Pons (tissue), 1 donor: ENCODE measurements at places on chromosomes 16 and 17.
A peak's percentile ranks its signal among the peaks of the same experiment; 100 is the strongest.

GRCh38 chr17:78044280-78044835 lies 84.2 kb downstream of the TMC6 start:
- peak; percentile 39 for DNase-seq

- peak; percentile 85 for DNase-seq
Measured at GRCh38 chr16:48318630-48319029, 66.6 kb downstream of the SIAH1 start.

DNA sequence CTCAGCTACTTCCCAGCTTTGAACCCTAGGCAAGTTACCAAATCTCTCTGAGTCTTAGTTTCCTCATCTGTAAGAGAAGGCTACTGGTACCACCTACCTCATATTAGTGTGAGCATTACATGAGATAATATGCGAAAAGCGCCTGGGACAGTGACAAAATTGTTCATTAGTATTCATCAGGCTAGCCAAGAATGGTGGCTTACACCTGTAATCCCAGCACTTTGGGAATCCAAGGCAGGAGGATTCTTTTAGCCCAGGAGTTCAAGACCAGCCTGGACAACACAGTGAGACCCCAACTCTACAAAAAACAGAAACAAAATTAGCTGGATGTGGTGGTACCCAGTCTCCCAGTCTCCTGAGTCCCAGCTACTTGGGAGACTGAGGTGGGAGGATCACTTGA lies 3.3 kb downstream of the PLCD3 start:
- DNase-seq, result no peak

DNA sequence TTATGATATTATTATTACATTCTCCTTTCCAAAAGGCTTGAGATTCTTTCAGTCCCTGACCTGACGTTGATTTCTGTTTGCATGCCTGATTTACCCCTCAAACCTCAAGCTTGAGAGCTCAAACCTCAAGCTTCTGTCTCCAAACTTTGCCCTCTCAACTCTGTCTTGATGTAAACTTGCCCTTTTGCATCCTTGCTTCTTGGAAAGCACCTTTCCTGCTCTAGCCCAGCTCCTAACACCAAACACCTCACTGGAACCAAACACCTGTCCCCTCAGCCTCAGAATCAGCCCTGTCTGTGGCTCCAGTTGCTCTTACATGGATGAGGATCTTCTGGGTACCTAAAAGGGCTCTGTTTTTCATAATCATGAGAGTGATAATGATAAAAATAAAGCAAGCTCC lies 109.2 kb downstream of the GP2 start:
- no peak for DNase-seq

GRCh38 chr16:55328611-55329569 lies 4.9 kb downstream of the IRX6 start:
- DNase-seq, result no peak

DNA sequence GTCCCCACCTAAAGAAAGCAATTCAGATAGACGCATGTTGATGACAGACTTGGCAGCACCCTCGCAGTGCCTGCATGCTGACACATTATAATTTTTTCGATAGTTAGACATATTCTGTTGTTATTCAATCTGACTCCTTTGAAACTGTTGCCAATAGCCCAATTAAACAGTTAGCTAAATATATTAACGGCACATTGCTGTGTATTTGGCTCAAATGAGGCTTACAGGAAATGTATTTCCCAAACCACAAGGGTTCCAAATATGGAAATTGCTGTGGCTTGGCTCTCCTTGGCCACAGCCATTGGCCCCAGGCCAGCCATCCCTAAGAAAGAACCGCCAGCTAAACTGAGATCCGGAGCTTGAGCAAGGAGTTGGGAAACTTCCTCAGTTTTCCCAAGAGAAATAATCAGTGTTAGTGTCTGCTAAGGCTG lies 31.1 kb downstream of the C16orf82 start:
- DNase-seq, result no peak

- no peak for DNase-seq
Measured at GRCh38 chr17:28370035-28370743, at the start of gene VTN. Gene VTN, minus strand, starts transcription at chr17:28370307. Its CDS starts 104 bp downstream, at chr17:28370203.

GRCh38 chr16:12614662-12615278 lies 188.9 kb downstream of the CPPED1 start:
- DNase-seq, result no peak

DNA sequence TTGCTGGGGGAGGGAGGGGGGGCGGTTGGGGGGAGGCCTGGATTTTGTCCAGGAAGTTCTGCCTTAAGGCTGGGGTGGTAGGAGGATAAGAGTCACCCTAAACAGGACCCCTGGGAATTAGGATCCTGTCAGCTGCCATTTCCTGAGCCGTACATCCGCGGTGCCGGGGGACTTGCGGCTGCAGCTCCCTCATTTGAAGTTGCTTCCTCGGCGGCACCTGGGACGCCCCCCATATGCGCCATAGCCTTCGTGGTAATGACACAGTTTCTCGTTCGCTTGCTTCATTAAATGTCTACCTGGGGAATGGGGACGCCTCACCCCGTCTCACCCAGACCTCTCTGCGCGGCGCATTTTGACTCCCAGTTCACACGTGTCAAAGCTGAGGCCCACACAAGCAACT lies 55.1 kb upstream of the PABPN1L start:
- DNase-seq, result no peak

DNA sequence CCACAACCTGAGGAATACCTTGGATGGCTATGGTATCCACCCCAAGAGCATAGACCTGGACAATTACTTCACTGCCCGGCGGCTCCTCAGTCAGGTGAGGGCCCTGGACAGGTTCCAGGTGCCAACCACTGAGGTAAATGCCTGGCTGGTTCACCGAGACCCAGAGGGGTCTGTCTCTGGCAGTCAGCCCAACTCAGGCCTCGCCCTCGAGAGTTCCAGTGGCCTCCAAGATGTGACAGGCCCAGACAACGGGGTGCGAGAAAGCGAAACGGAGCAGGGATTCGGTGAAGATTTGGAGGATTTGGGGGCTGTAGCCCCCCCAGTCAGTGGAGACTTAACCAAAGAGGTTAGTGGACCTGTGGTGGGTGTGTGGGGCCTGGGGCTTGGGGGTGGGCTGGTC lies 3.1 kb downstream of the NFE2L1 start:
- DNase-seq, result no peak

GRCh38 chr16:86138121-86139085 lies 239.4 kb downstream of the IRF8 start:
- DNase-seq, result no peak

DNA sequence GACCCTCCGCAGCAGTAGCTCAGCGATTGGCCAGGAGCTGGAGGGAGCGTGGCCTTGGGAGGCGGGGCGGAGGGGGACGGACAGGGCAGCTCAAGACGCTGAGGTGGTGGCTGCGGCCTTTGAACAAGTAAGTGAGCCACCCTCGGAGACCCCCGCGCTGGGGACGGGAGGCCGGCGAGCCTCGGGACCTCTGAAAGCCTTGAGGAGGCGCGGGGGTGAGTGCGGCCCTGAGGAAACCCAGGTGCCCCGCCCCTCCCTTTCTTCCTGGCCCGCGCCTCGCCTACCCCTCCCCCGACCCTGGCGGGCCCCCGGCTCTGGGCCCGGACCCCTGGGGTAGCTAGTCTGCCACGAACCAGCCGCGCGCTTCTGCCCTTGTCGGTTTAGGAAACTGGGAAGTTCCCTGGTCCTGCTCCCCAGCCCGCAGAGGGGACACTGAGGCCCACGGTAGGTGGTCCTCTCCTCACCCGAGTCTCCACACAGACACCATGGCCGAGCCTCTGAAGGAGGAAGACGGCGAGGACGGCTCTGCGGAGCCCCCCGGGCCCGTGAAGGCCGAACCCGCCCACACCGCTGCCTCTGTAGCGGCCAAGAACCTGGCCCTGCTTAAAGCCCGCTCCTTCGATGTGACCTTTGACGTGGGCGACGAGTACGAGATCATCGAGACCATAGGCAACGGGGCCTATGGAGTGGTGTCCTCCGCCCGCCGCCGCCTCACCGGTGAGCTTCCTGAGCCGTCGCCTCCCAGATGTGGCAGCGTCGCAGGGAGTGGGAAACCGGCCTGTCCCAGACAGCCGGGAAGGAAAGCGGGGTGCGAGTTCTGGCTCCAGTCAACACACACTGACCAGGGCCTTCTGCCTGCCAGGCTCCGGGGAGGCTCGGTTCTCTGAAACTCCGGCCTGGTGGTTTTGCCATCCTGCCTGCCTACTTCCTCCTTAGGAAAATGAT lies at the start of gene MAPK7:
TSS of gene MAPK7 (plus strand) at position 83 of the 945 bp plus-strand sequence. CDS start at position 486, 403 bp downstream.
- DNase-seq, result no peak

DNA sequence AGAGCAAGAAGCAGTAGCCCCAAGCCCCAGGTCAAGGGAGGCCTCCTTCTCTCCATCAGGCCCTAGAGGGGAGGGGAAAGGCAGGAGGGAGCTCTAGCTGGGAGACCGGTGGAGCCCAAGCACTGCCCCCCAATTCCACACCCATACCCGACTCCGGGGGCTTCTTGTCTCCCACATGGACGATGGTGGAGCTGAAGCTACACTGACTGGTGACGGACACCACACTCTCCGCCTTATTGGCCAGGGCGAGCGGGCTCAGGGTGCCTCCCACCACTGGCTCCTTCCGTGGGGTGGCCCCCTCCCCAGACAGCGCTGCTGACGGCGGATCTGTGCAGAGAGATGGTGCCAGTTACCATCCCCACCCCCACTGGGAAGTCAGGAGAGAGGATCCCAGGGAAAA lies 6.4 kb downstream of the PER1 start:
- no peak for DNase-seq

- no peak for DNase-seq
Measured at GRCh38 chr17:32854207-32854606, 22.7 kb downstream of the MYO1D start.

DNA sequence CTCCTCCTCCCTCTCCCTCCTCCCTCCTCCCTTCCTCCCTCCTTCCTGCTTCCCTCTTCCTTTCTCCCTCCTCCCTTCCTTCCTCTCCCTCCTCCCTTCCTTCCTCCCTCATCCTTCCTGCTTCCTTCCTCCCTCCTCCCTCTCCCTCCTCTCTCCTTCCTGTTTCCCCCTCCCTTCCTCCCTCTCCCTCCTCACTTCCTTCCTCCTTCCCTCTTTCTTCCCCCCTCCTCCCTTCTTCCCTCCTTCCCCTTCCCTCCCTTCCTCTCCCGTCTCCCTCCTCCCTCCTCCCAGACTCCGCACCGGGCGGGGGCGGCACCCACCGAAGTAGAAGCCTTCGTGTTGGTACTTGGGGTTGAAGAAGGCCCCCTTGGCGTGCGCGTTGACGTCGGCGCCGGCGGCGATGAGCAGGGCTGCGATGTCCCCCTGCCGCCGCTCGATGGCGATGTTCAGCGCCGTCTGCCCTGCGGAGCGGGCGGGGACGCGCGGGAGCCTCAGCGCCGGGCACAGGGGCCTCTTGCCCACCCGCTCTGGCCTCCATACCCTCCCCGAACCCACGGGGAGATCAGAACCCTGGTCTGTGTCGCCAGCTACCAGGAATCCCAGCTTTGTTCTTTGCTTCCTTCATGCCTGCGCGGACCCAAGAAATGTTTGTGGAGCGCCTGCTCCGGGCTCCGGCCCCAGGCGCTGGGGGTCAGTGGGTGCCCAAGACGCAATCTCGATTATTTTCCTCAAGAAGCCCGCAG lies 22.2 kb downstream of the TRPV3 start:
- peak; percentile 68 for DNase-seq

GRCh38 chr17:28279411-28279810 lies 39.6 kb upstream of the TMEM97 start:
- DNase-seq, result no peak

DNA sequence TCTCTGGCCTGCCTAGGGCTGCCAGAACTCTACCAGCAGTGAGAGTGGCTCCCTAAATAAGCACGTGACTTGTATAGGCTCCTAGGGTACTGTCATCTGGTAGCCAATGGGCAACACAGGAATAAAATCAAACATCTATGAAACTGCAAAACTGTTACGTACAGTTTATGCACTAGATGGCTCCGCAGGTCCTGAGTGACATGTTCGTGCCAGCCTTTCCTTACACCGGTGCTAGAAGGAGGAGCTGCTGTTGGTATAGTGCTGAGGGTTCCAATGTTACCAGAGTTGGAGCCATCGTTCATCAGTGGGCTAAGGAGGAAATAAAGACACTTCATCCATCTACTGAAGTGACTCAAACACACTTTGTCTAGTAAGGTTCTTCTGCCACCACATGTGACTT lies 63.2 kb upstream of the TRAP1 start:
- no peak for DNase-seq

DNA sequence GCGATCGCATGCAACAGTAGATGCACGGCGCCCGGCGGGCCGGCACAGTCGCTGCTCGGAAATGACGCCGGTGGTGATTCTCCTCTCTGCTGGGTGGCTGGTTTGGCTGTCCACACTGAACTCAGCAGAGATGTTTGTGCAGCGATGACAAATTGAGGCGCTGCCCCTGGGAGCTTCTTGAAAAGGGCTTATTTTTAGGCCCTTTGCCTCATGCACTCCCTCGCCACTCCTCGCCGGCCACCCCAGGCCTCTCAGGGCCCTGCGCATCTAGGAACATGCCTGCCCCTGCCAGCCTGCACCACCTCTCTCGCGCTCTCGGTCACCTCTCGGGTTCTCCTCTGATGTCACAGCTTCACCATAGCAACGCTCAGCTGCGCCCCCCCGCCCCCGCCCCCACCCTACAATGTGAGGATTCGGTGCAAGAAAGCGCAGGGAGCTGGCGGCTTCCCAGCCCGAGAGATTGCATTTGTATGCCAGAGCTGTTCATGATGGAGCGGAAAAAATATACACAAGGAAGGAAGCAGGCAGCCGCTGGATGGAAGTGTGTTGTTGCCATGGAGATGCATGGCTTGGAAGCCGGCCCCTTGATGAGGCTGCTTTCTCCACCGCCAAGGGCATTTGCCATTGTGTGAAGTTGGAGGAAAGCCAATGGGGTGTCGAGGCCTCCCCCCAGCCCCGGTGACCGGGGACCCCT lies 81.3 kb upstream of the PLCG2 start:
- no peak for DNase-seq

- no peak for DNase-seq
Measured at GRCh38 chr16:28089992-28090365, 26.5 kb upstream of the GSG1L start.

- no peak for DNase-seq
Measured at GRCh38 chr16:55992551-55992950, 117.4 kb upstream of the CES5A start.

DNA sequence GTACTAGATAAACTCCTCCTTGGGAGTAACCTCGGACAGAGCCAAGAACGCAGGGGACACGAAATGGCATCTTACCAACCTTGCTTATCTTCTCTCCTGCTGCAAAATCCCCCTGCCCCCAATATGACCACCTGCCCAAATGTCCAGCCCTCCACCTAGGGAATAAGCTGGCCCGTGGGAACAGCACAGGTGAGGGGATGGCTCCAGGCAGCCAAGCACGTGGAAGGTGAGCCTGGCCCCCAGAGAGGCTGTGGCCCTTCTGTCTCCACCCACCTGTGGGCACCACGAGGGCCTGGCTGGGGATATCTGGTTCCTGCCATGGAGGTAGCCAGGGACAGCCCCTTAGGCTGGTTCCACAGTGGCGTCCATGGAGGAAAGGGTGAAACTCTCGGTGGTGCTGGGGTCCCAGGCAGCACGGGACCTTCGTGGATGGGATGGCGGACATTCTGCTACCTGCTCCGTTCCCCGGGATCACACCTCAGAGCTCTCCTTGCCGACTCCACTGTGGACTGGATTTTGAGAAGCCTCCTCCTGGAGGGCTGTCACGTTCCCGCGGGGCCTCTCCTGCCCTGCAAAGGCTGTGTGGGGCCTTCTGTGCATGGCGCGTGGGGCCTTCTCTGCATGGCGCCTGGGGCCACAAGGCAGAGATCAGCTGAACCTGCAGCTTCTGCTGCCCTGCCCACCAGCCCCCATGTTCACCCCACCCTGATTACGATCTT lies 388.5 kb upstream of the TNRC6C start:
- DNase-seq, result no peak
